ENCODE measurements at places on chromosomes 6 and 20.

DNA sequence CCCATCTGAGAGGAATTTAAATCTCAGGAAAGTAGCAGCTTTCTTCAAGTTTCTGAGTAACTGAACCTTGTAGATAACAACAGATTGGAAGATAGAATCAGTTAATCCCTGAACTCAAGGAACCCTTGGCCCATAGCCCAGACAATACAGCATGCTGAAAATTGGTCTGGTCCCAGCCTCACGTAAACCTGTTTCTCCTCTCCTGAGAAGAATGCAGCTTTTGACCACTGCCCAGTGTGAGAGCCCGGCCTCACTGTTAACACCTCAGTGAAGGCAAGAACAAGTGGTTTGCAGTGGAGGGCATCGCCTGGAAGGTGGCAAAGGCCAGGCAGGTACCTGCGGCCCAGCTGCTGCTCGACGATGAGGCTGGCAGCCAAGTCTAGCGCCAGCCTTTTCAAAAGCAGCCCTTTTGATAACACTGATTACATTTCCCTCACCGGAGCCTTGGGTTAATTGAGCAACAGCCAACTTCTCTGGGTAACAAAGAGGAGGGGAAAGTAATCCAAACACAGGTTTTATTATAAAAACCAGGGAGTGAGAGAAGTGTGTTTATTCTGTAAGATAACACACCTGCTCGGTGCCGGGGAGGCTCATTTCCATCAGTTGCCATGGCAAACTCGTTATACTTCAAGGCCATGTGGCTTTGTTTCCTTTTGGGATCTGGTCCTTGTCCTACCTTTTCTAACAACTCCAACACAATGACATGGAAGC is 54.0 kb downstream of the TRAF3IP2 start:
- no peak for DNase-seq

GRCh38 chr20:24109008-24109407 is 120.4 kb upstream of the GGTLC1 start:
- DNase-seq = no peak

DNA sequence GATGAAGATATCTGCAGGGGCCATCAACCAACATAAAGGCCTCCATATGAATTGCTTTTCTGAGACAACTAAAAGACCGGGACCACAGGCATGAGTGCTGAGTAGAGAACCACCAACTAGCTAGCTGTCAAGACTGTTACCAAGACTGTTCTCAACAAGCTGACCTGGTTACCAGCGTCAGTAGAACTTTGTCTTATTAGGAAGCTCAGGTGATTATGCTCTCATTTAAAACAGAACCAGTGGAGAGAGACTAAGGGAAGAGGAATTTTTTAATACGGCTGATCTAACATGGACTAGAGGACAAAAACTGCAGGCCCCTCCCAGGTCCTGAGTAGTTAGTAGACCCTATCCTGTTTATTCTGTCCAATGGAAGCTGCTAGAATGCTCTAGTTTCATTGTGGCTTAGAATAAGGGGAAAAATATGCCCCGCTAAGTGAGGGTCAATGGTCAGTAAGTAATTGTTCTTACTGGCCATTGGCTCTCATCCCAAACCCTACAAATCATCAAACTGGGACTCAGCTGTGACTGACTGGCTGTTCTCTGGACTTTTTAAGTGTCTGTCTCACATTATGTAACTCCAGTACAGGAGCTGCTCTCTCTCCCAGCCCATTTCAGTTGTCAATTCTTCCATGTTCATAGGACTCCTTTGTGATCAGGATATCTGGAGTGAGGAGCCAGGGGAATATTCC is 3.8 kb upstream of the DYNLRB1 start:
- DNase-seq = no peak

DNA sequence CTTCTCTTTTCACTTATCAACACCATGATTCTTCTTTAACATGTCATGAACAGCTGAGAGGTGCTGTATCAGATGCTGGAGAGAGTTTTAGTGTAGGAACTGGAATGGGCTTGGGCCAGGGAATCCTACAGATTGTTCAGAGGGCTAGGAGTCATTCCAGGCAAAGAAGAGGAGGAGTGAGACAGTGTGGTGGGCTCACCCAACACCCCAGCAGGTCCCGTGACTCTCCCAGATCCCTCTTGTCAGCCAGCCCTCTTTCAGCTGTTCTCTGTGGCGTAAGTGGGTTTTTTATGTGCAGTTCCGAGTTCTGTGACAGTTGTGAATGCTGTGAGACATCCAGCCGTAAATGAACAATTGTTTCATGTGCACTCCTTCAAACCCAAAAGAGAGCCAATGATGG is 31.4 kb upstream of the CEP162 start:
- no peak for DNase-seq

DNA sequence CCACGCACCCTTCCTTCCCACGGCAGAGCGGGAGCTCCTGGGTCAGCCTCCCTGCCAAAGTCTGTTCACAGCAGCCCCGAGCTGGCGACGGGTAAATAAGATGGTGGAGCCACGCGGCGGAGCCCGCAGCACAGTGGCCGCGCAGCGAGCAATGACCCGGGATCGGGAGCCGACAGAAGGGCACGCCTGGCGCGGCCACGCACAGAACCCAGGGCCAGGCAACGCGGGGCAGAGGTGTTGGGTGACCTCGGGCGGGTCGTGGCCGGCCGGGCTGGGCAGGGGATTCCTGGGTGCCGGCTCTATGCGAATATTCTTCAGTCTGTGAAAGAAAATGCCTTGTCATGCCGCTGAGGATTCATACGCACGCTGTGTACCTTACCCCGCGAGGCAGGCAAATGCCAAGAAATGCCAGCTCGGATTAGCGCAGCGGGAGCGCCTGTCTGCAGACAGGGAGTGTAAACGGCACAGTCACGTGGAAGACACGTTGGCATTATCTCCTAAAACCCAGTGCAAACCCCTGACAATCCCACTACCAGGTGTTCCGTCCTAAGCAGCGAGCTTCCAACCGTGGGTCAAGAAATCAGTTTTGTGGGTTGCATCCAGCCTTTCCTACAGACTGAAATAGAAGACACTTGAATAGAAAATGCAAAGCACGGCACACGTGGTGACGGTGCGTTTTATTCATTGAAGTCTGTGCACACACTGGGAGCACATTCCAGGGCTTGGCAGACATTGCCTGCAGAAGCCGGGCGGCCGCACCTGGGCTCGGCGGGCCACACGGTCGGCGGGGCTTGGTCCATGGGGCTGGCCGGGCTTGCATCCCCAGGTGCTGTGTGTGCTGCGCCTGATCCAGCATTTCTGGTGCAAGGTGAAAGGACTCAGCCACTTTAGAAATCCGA is 18.3 kb downstream of the CHRNA4 start:
- no peak for DNase-seq

DNA sequence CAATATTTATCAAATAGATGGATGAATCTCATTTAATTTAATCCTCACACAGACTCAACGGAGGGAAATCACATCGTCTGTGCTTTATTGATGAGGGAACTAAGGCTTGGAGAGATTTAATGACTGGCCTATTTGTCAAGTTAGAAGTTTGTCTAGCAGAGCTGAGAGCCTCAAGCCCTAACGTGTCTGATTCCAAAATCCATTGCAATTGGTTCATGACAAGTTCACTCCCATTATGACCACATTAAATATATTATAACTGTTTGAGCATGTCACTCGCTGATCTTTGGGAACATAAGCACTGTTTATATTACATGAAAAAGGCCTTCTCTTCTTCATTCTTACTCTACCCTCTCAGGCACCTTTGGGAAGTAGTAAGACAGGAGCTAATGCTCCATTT is 89.4 kb upstream of the SIRPA start:
- DNase-seq = no peak

DNA sequence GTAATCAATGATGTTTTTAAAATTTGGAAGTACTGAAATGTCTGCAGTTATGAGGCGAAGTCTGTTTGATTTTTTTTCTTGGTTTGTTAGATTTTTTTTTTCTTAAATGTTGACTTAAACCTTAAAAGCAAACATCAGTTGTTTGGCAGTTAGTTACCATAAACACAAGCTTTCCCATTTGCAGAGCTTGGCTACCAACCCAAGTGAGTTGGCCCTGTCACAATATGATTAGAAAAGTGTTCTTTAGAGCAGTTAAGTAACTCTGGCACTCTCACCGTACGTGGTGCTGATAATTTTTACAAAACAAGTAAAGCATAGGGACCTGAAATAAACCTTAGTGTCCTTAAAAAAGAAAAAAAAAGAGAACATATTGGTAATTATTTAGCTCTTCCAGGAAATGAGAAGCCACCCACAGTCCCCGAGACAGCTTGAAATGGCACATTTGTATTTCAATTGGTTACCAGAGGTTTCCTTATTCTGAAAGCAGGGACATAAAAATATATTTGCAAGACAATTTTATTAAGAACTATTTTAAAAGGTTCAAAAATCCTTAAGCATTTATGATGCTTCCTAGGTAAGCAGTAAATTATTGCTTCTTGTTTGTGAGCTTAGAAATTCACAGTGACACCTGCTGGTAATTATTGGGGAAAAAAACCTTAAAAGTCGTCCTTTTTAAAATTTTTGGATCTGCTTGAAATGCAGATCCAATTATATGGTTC is 3.9 kb downstream of the HEY2 start:
- DNase-seq = no peak

DNA sequence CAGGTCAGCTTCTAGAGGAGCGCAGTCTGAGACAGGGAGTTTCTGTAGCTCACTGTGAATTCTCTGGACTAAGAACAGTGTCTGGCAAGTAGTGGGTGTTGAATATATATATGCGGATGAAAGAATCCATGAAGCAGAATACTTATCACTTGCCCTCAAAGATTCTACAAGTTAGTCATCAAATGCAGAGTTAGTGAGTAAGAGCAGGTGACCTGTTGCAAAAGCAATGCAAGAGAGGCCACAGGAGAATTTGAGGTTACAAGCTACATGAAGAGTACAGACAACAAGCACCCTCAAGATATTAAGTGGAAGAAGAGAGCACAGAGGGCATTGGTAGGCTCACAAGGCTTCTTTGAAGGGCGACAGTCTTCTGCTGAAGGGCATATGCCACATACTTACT is 103.4 kb upstream of the BTBD3 start:
- DNase-seq = no peak

GRCh38 chr6:155313602-155314091 is 637 bp downstream of the TFB1M start:
- no peak for DNase-seq

GRCh38 chr20:35003211-35004031 is 47.8 kb downstream of the MYH7B start:
- no peak for DNase-seq

DNA sequence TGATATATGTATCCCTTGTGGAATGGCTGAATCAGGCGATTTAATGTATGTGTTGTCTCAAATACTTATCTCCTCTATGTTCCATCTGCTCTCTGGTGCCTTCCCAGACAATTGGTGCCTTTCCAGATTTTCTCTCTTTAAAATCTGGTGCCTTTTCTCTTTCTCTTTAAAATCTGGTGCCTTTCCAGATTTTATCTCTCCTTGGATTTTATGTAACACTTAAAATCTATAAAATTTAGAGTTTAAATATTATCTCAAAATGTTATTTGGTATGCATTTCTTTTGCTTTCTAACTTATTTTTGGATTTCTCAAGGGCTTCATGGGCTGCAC is 116.3 kb downstream of the KIF13A start:
- DNase-seq = no peak

GRCh38 chr20:62309947-62310756 is 7.4 kb downstream of the ADRM1 start:
- DNase-seq = no peak

DNA sequence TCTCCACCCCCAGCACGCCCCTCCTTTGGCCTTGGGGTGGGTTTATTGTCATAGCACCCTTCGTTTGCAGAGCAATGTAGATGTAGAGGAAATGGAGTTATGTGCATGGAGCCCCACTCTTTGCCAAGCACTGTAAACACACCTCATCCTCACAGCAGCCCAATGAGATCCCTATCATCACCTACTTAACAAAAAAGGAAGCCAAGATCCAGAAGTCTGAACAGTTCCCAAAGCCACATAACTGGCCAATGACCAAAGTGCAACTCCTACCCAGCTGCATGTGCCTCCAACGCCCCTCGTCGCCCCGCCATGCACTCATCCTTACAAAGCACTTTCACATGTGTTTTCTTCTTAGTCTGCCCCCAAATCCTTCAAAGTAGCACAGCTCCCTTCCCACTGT is 21.8 kb upstream of the FOXQ1 start:
- no peak for DNase-seq

DNA sequence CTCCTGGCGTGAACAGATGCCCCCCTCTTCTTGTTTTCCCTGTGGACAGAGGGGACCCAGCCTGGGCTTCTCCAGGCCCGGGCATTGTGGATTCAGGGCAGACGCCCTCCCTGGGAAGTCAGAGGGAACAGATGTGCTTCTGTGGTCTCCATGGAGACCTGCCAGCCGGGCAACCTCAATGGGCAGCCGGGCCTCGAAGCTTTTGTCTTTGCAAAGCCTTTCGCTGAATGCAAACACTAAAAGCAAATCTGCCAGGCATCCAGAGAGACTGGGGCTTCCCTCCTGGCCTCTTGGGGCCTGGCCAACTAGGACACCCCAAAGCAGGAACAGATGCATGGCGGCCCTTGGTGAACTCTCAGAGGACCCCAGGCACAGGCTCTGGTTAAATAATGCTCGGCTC is 370.0 kb upstream of the SULF2 start:
- no peak for DNase-seq

GRCh38 chr6:62570372-62570771 is 284.3 kb upstream of the KHDRBS2 start:
- DNase-seq = no peak

DNA sequence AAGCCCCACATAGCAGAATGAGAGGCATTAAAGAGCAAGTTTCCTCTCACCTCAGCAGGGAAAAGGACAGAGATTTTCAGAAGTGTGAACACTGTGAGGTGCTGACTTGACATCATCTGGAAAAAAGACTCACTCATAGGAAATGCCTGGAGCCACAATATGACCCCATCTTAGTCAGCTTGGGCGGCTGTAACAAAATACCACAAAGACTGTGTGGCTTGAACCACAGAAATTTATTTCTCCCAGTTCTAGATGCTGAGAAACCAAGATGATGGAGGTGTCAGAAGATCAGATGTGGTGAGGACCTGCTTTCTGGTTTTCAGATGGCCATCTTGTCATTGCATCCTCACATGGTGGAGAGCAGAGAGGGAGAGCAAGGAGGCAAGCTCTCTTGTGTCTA is 253.1 kb downstream of the ADGB start:
- no peak for DNase-seq

GRCh38 chr20:50405915-50406609 is 104.1 kb upstream of the PTPN1 start:
- no peak for DNase-seq

- no peak for DNase-seq
Measured at GRCh38 chr20:63534831-63535651, 2.1 kb downstream of the PTK6 start.

DNA sequence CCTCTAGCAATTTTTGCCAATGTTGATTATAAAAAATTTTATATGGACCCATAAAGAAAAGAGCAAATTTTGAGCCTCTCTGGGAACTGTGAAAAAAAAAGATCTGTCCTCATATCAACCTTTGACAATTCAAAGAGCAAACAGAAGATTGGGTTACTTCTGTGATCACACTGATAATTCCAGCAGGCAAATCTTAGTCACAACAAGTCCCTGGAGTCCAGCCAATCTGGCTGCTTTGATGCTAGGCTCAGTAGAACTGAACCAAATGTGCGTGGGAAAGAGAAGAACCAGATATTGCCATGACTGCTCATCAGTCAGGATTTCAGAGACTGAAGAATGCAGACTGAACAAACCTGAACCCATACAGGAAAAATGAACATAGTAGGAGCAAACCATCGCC is 438.4 kb upstream of the FLRT3 start:
- no peak for DNase-seq

GRCh38 chr20:22862671-22863230 is 172.4 kb upstream of the SSTR4 start:
- no peak for DNase-seq

All from cortex of kidney (tissue), 1 donor.